ENCODE measurements at places on chromosomes 13 and 19. TPM values are rescaled to one million over a fixed set of nuclear protein-coding genes. Genes with fewer than 3 reads are reported as not detected.

GRCh38 chr13:52847682-52848432, 583 bp downstream of the PCDH8 start:
- DNase-seq, result no peak

DNA sequence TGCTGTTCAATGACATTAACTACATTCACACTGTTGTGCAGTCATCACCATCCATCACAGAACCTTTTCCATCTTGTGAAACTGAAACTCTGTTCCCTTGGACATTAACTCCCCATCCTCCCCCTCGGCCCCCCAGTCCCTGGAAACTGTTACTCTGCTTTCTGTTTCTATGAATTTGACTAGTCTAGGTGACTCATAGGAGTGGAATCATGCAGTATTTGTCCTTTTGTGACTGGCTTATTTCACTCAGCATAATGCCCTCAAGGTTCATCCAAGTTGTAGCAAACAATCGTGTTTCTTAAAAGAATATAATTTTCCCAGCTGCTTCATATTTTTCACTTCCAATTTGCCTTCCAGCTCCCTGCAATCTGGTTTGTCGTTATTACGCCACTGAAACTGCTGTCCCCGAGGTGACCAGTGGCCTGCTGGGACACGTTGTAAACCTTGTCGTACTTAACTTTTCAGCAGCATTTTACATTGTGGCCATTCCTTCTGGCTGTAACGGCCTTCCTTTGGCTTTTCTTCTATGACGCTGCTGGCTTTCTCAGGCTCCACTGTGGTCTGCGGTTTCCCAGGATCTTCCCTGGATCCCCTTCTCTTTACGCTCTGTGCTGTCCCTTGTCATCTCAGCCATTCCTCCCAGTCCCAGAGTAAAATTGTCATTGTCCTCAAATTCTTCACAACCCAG, 74.0 kb downstream of the DHRS12 start:
- DNase-seq, result peak; percentile 56

DNA sequence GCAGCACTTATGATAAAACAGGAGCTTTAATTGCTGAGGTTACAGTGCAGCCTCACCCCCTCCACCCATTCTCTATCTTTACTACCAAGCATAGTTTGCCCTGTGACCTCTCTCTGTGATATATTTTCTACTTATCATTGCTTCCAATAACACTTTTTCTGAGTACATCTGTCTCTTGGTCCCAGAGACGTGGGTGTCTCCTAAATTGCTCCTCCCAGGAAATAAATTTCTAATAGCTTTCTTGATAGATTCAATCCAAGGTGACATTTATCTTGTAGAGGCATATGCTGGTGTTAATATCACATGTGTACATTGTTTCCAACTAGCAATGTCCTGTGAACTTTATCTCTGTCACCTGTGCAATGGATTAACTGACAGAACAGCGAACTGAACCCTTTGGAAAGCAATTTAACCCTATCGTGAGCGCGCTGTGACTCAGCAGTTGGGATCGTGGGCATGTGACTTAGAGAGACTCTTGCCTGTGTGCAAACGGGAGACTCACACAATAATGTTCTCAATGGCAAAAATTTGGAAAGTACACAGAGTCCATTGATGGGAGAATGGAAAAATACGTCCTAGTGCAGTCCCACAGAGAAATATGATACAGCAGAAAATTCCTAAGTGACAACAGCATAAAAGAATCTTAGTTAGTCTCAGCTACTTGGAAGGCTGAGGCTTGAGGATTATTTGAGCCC, 7.0 kb upstream of the MAP2K2 start:
- no peak for DNase-seq

DNA sequence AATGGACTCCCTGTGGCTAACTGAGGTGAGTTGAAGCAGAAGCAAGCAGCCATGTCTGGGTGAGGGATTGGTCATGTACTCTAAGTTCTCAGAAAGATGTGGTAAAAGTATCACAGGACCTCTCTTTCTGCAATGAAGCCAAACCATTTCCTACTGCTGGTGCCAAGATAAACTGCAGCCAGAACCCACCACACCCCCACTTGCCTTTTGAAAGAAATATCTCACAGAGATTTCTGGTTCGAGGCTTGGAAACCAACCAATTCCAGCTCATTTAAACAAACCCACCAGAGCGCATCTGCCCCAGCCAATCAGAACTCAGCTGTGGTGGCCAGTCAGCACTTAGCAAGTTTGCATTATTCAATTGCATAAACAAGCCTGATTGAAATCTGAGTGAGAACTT, 204.5 kb upstream of the ATXN8OS start:
- DNase-seq, result no peak

DNA sequence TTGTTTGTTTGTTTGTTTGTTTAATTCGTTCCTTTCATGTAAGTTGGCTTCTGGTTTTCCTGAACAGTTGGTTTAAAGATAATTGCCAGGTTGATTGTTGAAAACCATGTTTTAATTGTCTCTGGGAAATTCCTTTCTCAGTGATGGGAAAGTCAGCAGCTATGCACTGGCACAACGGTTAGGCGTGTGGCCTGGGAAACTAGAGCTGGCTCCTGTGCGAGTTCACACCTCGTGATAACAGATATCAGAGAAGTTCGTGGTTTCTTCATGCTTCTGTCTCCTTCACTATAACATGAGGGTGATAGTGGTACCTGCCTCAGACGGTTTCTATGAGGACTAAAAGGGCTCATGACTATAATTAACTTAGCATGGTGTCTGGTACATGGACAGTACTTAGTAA, 153.5 kb downstream of the STK24 start:
- no peak for DNase-seq

GRCh38 chr13:75633285-75633684, 2.8 kb upstream of the LMO7 start:
- DNase-seq, result no peak

DNA sequence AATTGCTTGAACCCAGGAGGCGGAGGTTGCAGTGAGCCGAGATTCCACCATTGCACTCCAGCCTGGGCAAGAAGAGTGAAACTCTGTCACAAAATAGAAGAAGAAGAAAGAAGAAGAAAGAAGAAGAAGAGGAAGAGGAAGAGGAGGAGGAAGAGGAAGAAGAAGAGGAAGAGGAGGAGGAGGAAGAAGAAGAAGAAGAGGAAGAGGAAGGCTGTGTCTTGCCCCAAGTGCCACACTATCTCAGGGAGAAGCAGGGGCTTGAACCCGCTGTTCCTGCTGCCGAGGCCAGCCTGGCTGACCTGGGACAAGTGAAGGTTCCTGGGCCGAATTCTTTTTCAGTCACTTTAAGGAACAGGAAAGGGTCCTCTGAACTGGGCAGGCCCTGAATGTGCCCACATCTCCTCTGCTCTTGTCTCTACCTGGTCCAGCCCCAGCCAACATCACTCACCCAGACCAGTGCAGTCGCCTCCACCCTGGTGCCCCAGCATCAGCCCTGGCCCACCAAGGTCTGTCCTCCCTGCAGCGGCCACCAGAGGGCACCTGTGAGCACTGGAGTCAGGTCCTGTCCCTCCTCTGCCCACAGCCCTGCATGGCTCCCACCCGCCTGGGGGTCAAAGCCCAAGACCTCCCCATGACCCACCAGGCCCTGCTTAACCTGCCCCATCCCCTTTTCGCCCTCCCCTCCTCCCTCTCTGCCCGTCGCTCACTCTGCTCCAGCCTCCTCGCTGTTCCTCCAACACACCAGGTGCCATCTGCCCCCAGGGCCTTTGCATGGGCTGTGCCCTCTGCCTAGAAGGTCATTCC, 20.0 kb downstream of the TICAM1 start:
- DNase-seq, result peak; percentile 92

GRCh38 chr19:3505598-3506383, at the start of gene FZR1:
TSS of gene FZR1 (plus strand) at chr19:3506311. CDS start at chr19:3522990, 16,679 bp downstream.
- DNase-seq, result peak; percentile 100

- DNase-seq, result peak; percentile 54
Measured at GRCh38 chr13:102779436-102780159, 6.0 kb upstream of the TEX30 start.

DNA sequence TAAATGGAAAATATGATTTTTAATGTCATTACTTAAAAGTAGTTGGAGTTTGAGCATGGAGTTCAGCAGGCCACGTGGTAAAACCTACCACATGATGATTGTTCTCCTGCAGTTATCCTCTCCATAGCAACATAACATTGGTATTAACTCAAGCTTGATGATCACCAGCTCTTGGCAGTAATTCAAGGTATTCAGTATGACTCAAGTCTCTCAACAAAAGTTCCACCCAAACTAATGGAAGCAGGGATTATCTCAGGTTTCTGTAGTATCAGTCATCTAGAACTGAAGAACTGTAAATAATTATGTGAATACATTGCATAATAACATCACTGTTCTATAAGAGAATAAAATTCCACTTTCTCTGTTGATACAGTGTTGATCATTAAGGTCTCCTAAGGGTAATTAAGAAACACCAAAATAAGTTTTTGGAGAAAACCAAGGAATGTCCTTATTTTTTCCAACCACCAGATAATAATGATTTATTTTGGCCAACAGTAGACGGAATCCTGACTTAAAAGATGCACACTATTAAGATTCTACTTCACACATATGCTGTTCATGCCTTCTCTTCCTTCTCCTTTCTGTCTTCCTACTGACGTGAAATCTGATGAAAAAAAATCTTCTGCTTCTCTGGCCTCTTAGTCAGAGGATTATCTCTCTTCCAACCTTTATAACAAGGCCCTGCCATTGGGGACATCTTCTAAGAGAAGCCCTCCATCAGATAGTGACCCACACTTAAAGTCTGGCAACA, 1092.3 kb downstream of the EFNB2 start:
- DNase-seq, result no peak

- DNase-seq, result no peak
Measured at GRCh38 chr13:102233566-102234208, 168.2 kb downstream of the FGF14 start.

- peak; percentile 68 for DNase-seq
Measured at GRCh38 chr19:14536926-14537692, 7.7 kb downstream of the TECR start.

- DNase-seq, result no peak
Measured at GRCh38 chr19:24098359-24098758, 11.4 kb downstream of the ZNF254 start.

DNA sequence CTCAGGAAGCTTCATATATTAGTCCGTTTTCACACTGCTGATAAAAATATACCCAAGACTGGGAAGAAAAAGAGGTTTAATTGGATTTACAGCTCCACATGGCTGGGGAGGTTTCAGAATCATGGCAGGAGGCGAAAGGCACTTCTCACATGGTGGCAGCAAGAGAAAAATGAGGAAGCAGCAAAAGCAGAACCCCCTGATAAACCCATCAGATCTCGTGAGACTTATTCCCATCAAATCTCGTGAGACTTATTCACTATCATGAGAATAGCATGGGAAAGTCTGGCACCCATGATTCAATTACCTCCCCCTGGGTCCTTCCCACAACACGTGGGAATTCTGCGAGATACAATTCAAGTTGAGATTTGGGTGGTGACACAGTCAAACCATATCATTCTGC, 23.1 kb downstream of the FLT3 start:
- DNase-seq, result no peak

DNA sequence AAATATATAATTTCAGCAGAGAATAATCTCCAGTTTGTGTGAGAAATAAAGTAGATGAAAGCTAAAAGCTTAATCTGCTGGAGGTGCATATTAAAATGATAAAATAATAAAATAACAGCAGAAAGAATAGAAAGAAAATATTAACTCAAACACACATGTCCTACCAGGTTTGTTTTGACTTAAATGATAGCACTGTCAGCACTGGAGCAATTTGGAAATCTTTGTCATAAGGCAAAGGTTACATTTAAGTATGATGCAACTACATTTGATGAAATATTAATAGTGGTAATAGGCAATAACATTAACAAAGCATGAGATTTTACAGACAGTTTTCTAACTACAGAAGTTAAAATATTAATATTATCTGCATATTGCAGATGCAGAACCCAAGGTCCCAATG, 2380.1 kb downstream of the PCDH9 start:
- no peak for DNase-seq

- no peak for DNase-seq
Measured at GRCh38 chr19:53172889-53173288, 14.0 kb upstream of the ZNF347 start.

- DNase-seq, result no peak
Measured at GRCh38 chr13:110869231-110869804, 45.6 kb downstream of the ANKRD10 start.

GRCh38 chr19:38730731-38731589, 13.3 kb downstream of the CAPN12 start:
- no peak for DNase-seq

- no peak for DNase-seq
Measured at GRCh38 chr13:57638186-57638890, 6.8 kb downstream of the PCDH17 start.

DNA sequence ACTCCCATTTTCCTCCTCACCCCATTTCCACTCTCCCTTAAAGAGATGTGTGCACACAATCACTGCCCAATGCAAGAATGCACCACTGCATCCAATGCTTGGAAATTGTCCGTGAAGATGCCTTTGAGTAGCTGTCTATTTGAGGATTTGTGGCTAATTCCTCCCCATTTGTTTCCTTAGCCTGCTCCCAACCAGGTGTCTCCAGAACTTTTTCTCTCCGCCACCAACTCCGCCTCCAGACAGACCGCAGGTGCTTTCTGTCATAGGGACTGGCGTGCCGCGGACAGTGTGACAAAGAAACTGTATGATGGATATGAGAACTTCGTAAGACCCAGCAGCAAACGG, 461 bp upstream of the TM9SF2 start:
- DNase-seq, result no peak

- DNase-seq, result no peak
Measured at GRCh38 chr13:22915442-22916082, 265.2 kb upstream of the SGCG start.

DNA sequence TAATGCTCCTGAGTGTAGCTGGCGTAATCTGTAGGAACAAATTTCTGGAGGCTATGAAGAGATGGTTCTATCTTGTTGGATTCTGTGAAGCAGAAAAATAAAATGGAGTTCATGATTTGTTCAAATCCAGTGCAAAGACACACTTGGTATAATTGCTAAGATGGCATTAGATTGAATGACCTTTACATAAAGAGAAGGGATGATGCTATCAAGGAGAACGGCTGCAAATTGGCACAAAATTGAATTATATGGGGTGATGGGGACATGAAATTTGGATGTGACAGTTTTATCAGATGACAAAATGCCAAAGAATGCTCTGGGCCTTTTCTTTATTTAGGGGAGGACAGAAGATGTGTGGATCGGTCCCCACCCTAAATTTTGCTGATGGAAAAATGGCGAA, 4.0 kb downstream of the METTL21C start:
- no peak for DNase-seq

- no peak for DNase-seq
Measured at GRCh38 chr19:31071136-31071855, 277.9 kb downstream of the TSHZ3 start.

- no peak for DNase-seq
Measured at GRCh38 chr19:48695743-48696352, at the start of gene FUT2. TSS of gene FUT2 (plus strand) at chr19:48695971. CDS start at chr19:48702957, 6,986 bp downstream.

GRCh38 chr13:110483386-110483968, 78.0 kb downstream of the RAB20 start:
- DNase-seq, result no peak

TMIGD2 gene
- total RNA-seq, result 29.8 TPM

FREM2 gene
- not detected for total RNA-seq

ZNF560 gene
- not detected for total RNA-seq

ZNF681 gene
- 3.8 TPM for total RNA-seq

NKPD1 gene
- 0.18 TPM for total RNA-seq

ZNF534 gene
- total RNA-seq, result not detected

TBXA2R gene
- total RNA-seq, result 0.26 TPM

TUBB4A gene
- 8.1 TPM for total RNA-seq

LRRC8E gene
- not detected for total RNA-seq

TGFB1 gene
- 171 TPM for total RNA-seq

IGFLR1 gene
- total RNA-seq, result 51.7 TPM

SIGLEC10 gene
- total RNA-seq, result 1.4 TPM

PNMA8B gene
- not detected for total RNA-seq

TEX101 gene
- total RNA-seq, result not detected

BABAM1 gene
- 117 TPM for total RNA-seq

TRAPPC6A gene
- total RNA-seq, result 50.3 TPM

REXO1 gene
- 68.4 TPM for total RNA-seq

FAM124A gene
- 0.26 TPM for total RNA-seq

SKA3 gene
- total RNA-seq, result 36.6 TPM
